NCI-H69 (cell line): ENCODE measurements at places on chromosomes 6 and 20.

DNA sequence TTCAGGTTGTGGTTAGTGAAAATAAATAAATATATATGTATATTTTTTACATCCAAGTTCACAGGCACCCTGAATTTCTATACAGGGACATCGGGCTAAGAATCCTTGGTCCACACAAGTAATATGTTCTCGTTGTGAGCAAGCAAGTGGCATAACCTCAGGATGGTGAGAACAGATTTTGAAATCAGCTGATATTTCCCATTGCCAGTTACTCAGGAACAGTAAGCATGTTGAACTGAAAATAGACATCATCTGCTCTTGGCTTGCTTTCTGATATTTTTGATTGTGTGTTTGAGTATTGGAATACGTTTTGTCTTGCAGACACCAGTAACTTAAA, 87.7 kb downstream of the TRMT6 start:
- DNase-seq, result no peak

- no peak for DNase-seq
Measured at GRCh38 chr6:41054511-41054910, 1.5 kb downstream of the APOBEC2 start.

DNA sequence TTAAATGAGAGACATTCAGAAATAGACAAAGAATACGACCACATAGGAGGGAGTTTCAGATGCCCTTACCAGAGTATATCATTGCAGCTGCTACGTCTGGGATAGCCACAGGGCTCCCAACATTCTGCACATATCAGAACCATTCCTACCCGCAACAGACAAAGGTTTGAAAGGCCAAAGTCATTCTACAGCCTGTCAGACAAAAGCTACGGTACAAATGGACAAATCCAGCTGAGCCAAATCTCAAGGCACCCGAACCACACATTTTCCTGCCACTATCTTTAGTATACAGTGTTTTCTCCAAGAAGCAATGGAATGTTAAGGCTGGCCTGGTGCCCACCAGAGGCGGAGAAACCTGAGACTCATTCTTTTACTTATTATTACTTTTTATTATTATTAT, 30.5 kb upstream of the LYRM2 start:
- no peak for DNase-seq

GRCh38 chr20:18665135-18665534, 77.3 kb downstream of the DTD1 start:
- DNase-seq, result peak; percentile 24

DNA sequence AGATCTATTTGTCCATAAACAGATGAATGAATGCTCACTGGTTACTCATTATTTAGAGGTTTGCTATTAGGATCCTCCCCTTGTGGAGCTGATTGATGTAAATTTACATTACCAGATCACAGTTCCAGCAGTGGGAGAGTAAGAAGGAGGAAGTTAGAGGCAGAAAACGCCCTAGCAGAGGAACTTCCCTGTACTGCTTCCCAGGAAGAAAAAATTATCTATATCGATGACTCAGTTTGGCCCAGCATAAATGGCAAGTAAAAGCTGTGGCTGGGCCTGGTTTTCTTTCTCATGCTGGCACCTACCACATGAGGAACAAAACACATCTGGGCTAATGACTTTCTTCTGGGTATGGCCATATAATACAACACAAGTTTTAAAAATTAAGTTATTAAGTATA, 35.7 kb downstream of the DNAAF9 start:
- DNase-seq, result no peak

DNA sequence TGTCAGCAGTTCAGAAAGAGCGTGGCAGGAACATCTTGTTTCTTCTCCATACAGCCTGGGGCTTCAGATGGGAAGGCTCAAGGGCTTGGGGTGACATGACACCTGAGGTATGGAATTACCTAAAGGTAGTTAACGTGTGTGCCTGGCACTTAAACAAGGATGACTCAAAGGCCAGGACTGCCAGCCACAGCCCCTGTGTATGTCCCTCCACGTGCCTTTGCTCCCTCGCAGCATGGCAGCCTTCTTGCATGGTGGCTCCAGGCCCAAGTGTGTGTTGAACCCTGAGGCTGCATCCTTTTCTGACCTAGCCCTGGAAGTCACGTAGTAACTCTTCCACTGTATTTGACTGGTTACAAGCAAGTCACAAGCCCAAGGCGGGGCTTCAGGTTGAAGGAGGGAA, 33.6 kb upstream of the MYL9 start:
- DNase-seq, result no peak

DNA sequence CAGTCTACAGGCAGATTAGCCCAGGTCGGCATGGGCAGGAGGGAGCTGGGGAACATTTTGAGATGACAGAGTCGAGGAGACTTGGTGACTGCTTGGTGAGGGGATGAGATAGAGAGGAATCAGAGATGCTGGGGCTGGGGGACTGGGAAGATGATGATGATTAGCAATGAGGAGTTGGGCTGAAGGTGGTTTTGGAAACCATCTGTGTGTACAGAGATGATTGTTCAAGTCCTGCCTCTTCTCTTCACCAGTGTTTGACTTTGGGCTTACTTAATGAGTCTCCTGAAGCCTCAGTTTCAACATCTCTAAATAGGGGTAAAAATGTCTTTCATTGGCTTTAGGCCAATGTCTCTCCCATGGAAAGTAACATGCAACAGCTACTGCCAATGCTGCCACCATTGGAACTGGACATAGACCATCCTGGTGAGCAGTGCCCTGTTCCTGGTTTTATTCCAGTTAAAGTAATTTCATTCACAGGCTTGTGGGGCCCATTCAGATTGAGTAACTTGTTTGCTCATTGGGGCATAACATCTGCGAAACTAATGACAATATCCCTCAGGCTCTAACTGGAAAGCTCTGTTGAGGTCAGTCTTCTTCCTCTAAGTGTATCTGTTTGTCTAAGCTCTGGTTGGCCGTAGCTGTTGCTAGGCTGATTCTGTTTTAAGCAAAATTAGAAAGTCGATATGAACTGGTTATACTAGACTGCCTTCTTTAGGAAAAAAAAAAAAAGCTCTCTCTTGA, 99.1 kb downstream of the ARMC2 start:
- peak; percentile 98 for DNase-seq

- DNase-seq, result no peak
Measured at GRCh38 chr6:166925141-166925996, 31.0 kb downstream of the RNASET2 start.

- DNase-seq, result no peak
Measured at GRCh38 chr6:71482742-71483141, 194.1 kb downstream of the OGFRL1 start.

- peak; percentile 79 for DNase-seq
Measured at GRCh38 chr6:35240838-35241801, 18.4 kb upstream of the ZNF76 start.

DNA sequence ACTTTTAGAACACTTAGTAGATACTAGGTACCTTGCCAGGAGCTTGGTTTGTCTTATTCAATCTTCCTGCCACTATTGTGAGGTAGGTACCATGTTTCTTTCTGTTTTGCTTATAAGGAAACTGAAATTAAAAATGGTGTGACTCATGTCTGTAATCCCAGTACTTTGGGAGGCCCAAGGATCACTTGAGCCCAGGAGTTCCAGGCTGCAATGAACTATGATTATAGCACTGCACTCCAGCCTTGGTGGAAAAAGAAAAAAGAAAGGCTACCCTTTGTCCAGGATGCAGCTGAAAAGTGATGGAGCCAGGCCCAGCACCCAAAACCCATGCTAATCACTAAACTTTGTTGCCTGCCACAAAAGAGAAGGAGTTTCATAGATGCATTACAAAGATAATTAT, 34.1 kb upstream of the LAMA4 start:
- no peak for DNase-seq

DNA sequence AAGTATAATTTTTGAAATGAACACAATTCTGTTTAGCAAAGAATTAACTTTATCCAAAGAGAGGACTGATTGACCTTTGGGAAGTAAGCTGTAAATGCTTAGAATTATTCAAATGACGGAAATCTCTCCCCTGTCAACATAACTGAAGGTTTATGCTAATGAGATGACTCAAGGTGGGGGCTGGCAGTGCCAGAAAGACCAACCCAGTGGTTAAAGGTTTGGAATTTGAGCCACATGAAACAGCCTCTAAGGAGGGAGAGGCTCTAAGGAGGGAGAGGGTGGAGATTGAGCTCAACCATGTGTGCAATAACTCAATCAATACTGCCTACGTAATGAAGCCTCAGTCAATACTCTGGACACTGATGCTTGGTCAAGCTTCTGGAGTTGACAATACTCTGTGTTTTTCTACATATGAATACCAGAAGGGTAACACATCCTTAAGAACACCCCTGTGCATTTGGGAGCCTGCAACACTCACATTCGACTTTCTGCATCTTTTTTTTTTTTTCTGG, 123.4 kb upstream of the TENT5A start:
- DNase-seq, result no peak

DNA sequence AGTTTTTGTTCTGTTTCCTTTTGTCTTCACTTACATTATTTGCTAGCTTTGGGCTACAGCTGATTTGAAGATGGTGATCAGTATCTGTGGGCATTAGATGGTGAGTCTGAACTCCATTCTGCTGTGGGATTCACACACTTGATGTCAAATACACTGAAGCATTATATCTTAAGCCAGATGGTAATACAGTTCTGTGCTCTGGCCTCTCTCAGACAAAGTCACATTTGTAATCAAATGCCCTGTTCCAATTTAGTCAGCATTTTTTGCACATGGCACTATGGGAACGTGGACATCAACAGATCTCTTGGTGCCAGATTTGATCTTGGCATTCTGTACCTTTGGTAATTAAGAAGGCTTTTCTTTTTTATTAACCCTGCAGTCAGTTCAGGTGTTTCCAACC, 56.0 kb downstream of the SASH1 start:
- DNase-seq, result no peak

DNA sequence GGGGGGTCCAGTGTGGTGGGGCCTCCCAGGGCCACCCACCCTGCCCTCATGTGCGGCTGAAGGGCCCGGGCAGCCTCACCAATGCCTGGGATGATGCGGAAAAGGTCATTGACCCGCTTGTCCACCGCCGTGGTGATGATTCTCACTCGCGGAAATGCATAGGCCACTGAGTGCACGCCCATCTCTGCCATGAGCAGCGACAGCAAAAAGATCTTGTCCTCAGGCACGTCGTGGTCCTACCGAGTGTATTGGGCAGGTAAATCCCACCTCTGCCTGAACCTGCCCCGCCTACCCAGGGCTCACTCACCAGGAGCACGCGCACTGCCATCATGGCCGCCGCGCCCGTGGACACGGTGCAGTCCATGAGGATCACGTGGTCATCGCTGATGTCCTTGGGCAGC, 16.1 kb downstream of the UCKL1 start:
- no peak for DNase-seq

DNA sequence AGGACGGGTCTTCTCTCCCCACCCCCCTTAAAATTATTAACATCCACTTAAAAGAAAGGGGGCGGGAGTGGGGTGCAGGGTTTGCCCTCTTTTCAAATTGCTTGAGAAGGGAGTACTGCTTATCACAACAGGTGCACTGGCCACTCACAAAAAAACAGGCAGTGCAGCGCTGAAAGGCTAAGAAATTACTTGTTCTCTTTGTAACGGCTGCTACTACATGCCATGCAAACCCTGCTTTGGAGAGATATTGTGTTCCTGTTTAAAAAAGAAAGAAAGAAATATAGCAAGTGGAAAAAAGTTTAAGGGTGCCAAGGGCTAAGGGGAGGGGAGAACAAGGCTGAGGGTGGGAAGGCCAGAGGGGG, 312.7 kb upstream of the JARID2 start:
- DNase-seq, result no peak

GRCh38 chr6:44333273-44333919, 9.1 kb upstream of the SPATS1 start:
- no peak for DNase-seq

GRCh38 chr6:150600301-150601017, 774 bp downstream of the PLEKHG1 start:
- DNase-seq, result peak; percentile 58

DNA sequence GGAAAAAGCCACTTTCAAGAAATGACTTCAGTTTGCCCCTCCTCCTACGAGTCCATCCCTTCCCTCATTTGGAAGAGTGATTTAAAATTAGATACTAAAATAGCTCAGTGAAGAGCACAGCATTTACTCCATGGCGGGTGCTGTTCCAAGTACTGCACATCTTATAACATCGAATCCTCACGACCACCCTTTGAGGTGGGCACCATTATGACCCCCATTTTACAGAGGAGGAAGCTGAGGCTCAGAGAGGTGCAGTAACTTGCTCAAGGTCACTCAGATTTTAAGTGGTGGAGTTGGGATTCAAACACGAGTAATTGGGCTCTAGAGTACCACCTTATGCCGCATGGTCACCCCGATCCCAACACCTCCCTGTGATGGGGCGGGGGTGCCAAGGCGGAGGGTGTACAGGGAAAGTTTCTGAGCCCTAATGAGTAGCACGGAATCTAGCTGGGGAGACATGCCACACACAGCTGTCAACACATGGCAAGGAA, 25.5 kb downstream of the TTBK1 start:
- DNase-seq, result no peak

- no peak for DNase-seq
Measured at GRCh38 chr6:15266423-15266996, 20.6 kb downstream of the JARID2 start.

- peak; percentile 38 for DNase-seq
Measured at GRCh38 chr20:41782730-41783406, 164.7 kb upstream of the CHD6 start.

DNA sequence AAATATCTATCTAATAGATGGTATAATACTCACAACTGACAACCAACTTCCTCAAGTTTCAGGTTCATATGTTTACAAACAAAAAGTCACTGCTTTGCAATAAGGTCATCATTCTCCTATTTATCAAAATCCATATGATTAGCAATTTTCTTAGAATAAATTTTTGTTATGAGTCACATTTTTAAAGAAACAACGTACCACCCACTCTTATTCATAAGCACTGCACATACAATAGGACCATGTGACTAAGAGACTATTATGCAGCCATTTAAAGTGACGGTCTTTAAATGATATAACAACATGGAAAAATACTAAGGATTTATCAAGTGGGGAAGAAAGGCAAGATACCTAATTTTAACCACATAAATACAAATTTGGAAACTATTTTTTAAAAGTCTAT, 40.0 kb downstream of the REPS1 start:
- DNase-seq, result no peak

- DNase-seq, result no peak
Measured at GRCh38 chr6:134810402-134810801, 139.5 kb downstream of the ALDH8A1 start.
